ENCODE measurements at places on chromosomes 11 and 22. TPM values are rescaled to one million over a fixed set of nuclear protein-coding genes. Genes with fewer than 3 reads are reported as not detected.

DNA sequence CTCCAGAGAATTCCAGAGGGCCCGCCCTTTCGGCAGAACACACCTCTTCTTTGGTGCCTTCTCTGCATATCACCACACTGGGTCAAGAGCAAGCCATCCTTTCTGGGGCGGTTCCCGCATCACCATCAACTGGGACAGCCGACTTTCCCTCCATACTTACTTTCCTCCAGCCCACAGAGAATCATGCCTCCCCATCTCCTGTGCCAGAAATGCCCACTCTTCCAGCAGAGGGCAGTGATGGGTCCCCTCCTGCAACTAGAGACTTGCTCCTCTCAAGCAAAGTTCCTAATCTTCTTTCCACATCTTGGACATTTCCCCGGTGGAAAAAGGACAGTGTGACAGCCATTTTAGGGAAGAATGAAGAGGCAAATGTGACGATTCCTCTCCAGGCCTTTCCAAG is 157.7 kb downstream of the C11orf91 start:
- DNase-seq: no peak

GRCh38 chr11:58275002-58275401 is 6.9 kb upstream of the OR10W1 start:
- DNase-seq: no peak

DNA sequence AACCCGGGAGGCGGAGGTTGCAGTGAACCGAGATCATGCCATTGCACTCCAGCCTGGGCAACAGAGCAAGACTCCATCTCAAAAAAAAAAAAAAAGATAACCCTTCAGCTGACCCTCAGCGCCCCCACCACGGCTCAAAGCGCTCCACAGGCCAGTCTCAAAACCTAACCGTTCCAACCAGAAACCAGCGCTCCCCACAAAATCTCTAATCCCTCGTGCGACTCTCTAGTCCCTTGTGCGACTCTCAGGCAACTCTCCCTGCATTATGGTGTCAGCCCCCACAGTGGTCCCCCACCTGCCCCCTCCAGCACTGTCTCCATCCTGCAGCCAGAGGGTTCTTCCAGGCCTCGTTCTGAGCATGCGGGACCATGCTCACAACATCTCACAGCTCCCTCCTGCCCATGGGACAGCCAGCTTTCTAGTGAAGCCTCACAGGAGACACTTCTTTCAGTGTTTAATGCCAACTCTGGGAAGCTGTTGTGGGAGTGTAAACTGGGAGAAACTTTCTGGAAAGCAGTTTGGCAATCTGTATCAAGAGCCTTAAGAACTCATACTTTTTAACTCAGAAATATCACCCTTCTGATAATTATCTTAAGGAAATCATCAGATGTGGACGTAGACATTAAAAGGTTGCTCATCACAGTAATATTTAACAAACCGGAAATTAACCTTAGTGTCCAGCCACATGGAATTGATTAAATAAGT is 4.2 kb upstream of the RASGRP2 start:
- DNase-seq: no peak

- DNase-seq: no peak
Measured at GRCh38 chr22:22215659-22216449, 28.7 kb upstream of the VPREB1 start.

GRCh38 chr22:27804470-27805297 is 3.1 kb upstream of the MN1 start:
- DNase-seq: peak; percentile 88

GRCh38 chr11:11207428-11207827 is 145.6 kb downstream of the CSNK2A3 start:
- no peak for DNase-seq

DNA sequence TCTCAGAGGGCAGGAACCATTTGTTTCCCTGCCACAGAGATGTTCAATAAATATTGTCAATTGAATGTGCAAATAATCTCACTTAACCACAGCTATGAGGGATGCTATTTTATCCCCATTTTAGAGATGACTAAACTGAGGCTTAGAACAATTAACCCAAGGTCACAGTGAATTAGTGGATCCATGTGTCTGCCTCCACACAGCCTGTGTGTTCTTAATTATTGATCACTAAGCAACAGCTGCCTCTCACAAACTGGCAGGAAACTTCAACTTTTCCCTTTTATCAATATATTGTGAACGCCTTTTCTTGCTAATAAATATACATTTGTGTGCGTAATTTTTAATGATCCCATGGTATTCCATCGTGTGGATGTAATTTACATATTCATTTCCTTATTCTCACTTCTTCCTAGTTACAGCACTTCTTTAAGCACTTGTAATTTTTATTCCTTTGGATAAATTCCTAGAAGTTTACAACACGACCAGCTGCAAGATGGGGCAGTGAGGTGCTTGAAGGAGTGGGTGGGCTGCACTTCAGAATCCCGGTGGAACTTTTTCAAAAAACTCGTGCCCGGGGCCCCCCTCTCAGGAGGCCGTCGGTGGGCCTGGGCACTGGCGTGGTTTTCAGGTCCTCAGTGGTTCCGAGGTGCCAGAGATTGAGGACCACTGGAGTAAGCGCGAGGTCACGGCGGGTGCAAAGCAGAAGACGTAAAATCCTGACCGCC is 915 bp upstream of the SREBF2 start:
- no peak for DNase-seq

GRCh38 chr22:17007852-17008731 is at the start of gene GAB4:
Gene GAB4, minus strand, starts transcription at chr22:17008222. Its CDS starts 108 bp downstream, at chr22:17008114.
- DNase-seq: no peak

DNA sequence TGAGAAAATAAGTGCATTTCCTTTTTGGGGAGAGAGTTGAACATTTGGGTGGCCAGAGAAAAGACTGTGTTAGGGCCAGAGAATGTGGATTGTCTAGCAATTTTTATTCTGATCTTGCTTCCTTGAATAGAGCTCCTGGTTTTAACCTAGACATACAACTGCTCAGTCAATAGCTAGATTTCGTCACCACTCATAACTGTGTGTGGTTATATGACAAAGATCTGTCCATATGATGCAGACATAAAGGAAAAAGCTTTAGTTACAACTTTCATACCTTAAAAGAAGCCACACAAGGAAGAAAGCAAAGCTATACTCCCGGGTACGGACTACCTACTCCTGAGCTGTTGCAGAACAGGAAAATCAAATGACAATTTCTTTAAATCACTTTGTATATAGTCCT is 37.2 kb downstream of the MS4A6A start:
- DNase-seq: no peak

The PEX16 gene
- 25.7 TPM for total RNA-seq

The PDGFD gene
- total RNA-seq: 10.7 TPM

The CTSF gene
- 124 TPM for total RNA-seq
